Fibroblast of the aortic adventitia (primary cell): ENCODE measurements at places on chromosomes 1 and 21. TPM values are rescaled to one million over a fixed set of nuclear protein-coding genes. Genes with fewer than 3 reads are reported as not detected.
A peak's percentile ranks its signal among the peaks of the same experiment; 100 is the strongest.

DNA sequence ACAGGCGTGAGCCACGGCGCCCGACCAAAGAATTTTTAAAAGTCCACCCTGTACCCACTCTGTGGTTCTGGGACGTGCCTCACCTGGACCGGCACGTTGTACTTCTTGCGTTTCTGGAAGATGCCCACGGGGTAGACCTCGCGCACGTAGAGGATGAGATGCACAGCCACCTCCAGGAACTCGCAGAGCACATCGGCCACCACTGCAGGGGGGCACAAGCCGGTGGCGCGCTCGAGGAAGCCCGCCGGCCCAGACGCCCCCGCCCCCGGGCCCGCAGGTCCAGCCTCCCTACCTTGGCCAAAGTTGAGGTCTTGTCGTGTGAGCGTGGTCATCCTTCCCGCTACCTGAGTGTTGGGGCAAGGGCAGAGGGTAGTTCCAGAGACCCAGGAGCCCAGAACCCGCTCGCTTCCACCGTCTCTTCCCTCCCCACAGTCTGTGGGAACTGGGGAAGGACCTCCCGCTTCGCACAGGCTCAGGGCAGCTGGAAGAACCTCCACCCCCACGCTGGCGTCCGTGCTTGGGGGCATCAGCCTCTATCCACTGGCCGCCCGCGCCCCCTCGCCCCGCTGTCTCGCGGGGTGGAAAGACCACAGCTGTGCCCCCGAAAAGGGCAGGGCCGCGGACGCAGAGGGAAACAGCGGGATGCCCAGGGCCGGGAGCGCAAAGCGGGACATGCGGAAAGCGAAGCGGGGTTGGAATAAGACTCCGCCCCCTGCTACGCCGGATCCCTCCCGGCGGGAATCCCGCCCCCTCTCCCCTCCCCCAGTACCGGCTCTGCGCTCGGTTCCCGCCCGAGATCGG is 478 bp downstream of the MAD2L2 start:
- peak; percentile 20 for DNase-seq

DNA sequence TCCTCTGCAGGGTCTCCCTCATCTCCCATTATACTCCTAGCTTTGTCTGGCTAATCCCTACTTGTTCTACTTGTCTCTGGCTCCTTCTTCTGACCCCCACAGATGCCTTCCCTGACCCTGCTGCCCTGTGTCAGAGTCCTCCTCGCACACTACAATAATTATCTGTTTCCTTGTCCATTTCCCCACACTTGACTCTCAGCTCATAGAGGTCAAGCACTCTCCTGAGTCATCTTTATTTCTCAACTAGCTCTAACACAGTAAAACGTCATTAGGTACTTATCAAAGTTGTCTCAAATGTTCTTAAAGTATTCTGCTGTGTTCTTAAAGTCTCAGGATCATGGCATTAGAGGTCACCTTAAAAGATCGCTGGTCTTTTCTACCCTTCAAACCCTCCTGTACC is 47.1 kb downstream of the C8A start:
- peak; percentile 63 for DNase-seq

The FCRLB gene
- total RNA-seq, result 3.0 and 4.7 TPM in 2 replicates

DNA sequence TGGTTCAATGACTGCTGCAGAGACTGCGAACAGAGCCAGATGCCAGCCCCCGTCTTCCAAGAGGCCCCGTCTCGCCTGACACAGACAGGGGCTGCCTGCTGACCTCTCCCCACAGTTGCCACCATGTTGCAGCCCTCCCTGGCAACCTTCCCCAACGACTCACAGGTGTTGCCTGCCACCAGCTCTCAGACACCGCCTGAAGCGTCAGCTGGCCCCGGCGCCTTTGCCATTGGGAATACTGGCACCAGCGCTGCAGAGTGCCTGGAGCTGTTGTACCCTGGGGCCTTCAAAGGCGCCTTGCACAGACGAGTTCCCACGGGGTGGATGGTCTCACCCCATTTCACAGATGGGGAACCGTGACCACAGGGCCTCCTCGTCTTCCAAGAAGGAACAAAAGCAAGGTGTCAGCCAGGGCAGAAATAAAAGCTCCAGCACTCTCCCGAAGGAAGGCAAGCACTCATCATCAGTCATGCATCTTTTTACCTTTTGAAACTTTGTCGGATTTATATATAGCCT is 167.0 kb downstream of the ADSS2 start:
- DNase-seq, result no peak

GRCh38 chr1:25648681-25649440 is 32.3 kb downstream of the MAN1C1 start:
- no peak for DNase-seq

DNA sequence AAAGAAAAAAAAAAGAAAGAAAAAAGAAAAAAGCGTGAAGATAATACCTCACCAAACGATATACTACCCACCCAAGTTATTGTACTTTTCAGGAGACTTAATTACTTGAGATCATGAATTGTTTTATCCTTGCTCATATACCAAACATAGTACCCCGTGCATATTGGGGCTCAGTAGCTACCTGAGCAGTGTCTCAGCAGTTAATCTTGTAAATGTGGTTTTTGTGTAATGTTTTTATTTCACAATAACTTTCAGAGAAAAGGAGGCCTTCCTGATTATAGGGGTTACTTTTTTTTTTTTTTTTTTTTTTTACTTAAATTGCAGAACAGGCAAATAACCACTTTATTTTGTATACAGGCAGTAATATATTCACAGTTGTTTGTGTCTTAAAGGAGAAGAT is 80.3 kb downstream of the OSBPL9 start:
- DNase-seq, result peak; percentile 41

DNA sequence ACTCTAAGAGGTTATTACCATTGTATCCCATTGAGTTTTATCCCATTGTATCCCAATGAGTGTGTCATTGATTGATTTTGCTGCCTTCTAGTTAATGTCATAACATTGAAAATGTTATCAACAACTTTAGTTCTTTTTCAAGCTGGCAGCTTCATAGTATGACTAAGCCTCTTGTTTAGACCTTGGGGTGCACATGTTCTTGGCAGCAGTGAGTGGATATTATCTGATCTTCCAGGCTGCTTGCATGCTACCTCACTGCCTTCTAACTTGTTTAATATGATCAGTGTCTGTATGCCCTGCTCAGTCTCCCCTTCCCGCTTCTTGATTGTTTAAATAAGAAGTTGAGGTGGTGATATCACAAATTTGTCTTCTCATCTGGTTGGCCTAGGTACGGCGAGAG is 24.6 kb downstream of the NTPCR start:
- peak; percentile 87 for DNase-seq

- peak; percentile 87 for DNase-seq
Measured at GRCh38 chr21:26449161-26449560, 123.9 kb downstream of the CYYR1 start.

The PAPPA2 gene
- total RNA-seq, result 7.0 and 15.9 TPM in 2 replicates

The EPHA2 gene
- 7.8 and 7.9 TPM in 2 replicates for total RNA-seq

DNA sequence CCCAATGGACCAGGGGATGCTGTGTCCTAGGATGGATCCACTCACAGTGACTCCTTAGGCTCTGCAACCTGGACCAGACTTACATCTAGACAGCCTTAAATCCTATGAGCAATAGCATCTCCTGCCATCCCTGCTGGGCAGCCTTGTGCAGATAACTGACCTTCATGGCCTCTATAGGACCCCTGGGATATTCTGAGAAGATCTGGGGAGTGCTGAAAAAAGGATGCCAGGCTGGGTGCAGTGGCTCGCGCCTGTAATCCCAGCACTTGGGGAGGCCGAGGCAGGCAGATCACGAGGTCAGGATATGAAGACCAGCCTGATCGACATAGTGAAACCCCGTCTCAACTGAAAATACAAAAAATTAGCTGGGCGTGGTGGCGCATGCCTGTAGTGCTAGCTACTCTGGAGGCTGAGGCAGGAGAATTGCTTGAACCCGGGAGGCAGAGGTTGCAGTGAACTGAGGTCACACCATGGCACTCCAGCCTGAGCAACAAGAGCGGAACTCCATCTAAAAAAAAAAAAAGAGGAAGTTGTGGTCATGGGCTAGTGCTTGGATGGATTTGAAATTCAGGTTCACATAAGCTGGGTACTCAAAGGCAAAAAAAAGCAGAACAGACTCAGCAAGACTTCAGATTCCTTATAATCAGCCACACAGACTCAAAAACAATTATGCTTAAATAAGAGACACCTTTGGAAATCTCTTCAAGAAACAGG is 10.9 kb upstream of the SH2D1B start:
- no peak for DNase-seq

The IFI16 gene
- 202 and 358 TPM in 2 replicates for total RNA-seq

- no peak for DNase-seq
Measured at GRCh38 chr1:27755865-27756264, 17.2 kb upstream of the STX12 start.

The GPR161 gene
- total RNA-seq, result 7.0 and 12.3 TPM in 2 replicates

- no peak for DNase-seq
Measured at GRCh38 chr1:166920561-166921475, 44.8 kb upstream of the TADA1 start.

The KRTAP19-8 gene
- not detected in 2 replicates for total RNA-seq

The TMEM61 gene
- 0.18 TPM in 1 of 2 replicates, not detected in the other for total RNA-seq

- no peak for DNase-seq
Measured at GRCh38 chr1:242787968-242788367, 263.5 kb upstream of the PLD5 start.

DNA sequence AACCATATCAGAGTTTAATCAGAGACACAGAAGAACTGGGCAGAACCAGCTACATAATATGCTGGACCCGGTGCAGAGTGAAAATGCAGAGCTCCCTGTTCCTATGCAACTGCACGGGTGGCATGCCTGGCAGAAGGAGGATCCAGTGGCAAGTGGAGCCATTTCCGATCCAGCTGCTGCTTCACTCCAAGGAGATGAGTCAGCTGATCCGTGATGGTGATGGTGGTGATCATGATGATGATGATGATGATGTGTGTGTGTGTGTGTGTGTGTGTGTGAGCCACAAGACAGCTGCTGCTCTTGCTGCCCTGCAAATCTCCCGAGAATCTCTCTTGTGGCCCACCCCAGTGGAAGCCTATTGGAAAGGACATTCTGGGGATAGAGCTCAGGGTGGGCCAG is 133.0 kb downstream of the URB2 start:
- peak; percentile 17 for DNase-seq

GRCh38 chr1:7153464-7153863 is 368.2 kb downstream of the CAMTA1 start:
- no peak for DNase-seq

The PTPRC gene
- total RNA-seq, result 0.09 TPM in 1 of 2 replicates, not detected in the other

The TSPAN1 gene
- 0.81 TPM in 1 of 2 replicates, not detected in the other for total RNA-seq

The PRDM15 gene
- total RNA-seq, result 1.8 and 4.7 TPM in 2 replicates

- DNase-seq, result no peak
Measured at GRCh38 chr21:26934383-26934782, 32.5 kb downstream of the ADAMTS5 start.

DNA sequence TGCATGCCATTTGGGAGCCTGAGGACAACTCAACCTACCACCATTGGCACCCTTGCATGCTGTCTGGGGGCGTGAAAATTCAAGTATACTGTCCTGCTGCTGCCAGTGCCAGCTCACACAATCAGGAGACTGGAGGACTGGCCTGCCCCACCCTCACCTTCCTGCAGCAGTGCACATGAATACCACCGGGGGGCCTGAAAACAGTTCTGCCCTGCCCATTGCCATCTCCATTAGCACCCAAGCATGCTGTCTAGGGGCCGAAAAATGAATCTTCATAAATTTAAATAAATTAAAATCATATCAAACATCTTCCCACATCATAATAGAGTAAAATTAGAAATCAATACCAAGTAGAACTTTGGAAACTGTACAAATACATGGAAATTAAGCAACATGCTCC is 322.1 kb upstream of the TMPRSS15 start:
- no peak for DNase-seq

The ROR1 gene
- total RNA-seq, result 18.8 and 31.7 TPM in 2 replicates

GRCh38 chr1:70227439-70227838 is 6.3 kb downstream of the SRSF11 start:
- no peak for DNase-seq

GRCh38 chr21:17784604-17785402 is 34.4 kb downstream of the C21orf91 start:
- no peak for DNase-seq

DNA sequence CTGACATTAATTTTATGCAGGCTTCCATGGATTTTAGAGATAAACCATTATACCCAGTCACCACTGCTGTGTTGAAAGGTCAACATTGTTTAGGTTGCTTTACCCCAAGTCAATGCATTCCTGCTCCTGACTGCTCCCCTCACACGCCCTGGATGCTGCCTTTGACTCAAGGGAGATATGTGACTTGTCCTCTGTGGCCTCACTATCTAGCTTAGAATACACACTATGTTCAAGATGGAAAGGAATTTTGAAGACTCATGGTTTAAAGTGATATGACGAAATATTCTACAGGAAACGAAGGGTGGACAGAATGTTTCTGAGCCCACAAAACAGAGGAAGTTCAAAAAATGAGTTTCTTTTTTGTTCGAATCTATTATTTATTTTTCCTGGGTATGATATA is 170.4 kb upstream of the NR5A2 start:
- DNase-seq, result peak; percentile 34

GRCh38 chr1:16677552-16678431 is 11.0 kb upstream of the RNU1-3 start:
- peak; percentile 71 for DNase-seq

GRCh38 chr21:35607406-35607805 is 452.9 kb downstream of the SETD4 start:
- DNase-seq, result no peak

The FMN2 gene
- total RNA-seq, result 8.1 and 34.5 TPM in 2 replicates

GRCh38 chr1:116775116-116775752 is 21.0 kb downstream of the CD2 start:
- no peak for DNase-seq

The OLFML3 gene
- 135 and 212 TPM in 2 replicates for total RNA-seq

DNA sequence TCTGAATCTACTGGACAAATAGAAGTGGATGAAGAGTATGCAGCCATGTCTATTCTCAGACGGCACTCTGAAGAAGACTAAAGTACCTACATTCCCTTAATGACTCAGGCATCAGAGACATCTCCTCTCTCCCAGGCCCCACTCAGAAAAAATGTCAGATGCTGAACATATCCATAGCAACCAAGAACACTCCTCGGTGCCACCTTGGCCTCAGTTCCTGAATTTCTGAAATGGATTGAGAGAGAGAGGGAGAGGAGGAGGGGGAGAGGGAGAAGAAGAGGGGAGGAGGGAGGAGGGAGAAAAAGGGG is 16.0 kb upstream of the OVAAL start:
- DNase-seq, result no peak

DNA sequence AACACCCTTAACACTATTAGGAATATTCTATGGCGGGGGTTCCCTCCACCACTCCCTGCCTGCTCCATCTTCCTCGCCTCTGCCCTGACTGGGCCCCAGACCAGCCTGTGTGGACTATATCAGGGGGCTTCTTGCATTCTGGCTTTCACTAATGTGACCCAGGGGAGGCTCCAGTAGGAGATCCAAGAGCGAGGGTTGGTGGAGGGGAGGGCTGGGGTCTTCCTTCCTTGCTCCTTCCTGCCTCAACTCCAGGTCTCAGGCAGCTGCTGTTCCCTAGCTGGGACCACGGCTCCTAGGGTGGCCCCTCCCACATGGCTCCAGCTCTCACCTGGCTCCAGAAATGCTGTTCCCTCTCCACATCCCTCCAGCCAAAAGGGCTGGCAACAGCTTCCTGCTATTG is 257.4 kb downstream of the MATN1 start:
- DNase-seq, result no peak

- DNase-seq, result peak; percentile 22
Measured at GRCh38 chr1:58780411-58780810, 3.4 kb downstream of the JUN start.

- DNase-seq, result no peak
Measured at GRCh38 chr1:116545359-116545705, 25.5 kb downstream of the CD58 start.

GRCh38 chr1:11854519-11854918 is 4.2 kb downstream of the NPPB start:
- no peak for DNase-seq

The MYBPH gene
- total RNA-seq, result 0.08 TPM in 1 of 2 replicates, not detected in the other

- DNase-seq, result no peak
Measured at GRCh38 chr1:243723050-243723449, 127.0 kb downstream of the AKT3 start.
